ENCODE measurements at places on chromosomes 2 and 18. TPM values are rescaled to one million over a fixed set of nuclear protein-coding genes. Genes with fewer than 3 reads are reported as not detected.

The UGT1A4 gene
- total RNA-seq: not detected

The SPAST gene
- 26.6 TPM for total RNA-seq

The TOGARAM2 gene
- 1.2 TPM for total RNA-seq

- no peak for DNase-seq
Observed at GRCh38 chr2:175769200-175769599, 232.9 kb downstream of the LNPK start.

GRCh38 chr2:218896501-218897393 is 16.1 kb downstream of the WNT10A start:
- DNase-seq: no peak

The FARSB gene
- total RNA-seq: 14.6 TPM

The OTOF gene
- total RNA-seq: 10.6 TPM

All from muscle of leg (tissue), 16 donors.